ENCODE measurements at places on chromosomes 5 and 9.

DNA sequence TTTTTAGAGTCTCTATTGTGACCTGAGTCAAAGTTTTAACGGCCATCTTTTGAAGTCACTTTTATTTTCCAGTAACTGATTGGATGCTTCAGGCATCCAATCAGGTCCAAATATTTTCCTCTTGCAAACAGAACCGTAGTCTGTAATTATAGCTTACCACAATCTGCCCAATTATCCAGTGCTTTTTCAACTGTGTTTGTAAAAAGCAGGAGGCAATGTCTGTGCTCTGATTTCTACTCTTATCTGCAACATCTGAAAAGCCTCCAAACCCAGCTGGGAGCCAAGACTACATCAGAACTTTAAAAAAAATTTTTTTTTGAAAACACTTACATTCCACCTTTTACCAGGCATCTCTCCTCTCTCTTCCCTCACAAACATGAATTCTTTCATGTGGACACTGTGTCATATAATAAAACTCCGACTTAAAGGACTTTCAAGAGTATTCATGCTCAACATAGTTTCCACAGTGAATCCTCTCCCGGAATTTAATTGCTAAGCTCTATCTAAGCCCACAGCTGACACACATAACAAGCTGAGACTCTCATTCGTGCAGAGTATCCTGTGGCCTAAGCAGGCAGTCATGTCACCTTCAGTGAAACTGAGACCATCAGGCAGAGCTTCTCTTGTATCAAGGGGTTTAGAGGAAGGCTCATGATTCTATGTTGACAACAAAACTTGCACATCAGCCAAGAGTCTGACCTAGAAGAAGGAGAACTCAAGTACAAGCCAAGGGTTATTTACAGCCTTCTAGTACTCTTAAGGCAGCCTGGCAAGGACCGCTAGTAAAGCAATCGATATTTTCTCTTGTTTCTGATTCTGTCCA lies 272.7 kb downstream of the TLE1 start:
- DNase-seq = no peak

- DNase-seq = no peak
Measured at GRCh38 chr9:90114641-90115425, 510.0 kb downstream of the GADD45G start.

DNA sequence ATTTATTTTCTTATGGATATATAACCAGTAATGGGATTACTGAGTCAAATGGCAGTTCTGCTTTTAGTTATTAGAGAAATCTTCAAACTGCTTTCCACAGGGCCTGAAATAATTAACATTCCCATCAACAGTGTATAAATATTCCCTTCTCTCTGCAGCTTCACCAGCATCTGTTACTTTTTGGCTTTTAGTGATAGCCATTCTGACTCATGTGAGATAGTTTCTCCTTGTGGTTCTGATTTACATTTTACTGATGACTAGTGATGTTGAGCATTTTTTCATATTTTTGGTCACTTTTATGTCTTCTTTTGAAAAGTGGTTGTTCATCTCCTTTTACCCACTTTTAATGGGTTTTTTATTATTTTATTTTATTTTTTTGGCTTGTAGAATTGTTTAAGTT lies 1290.3 kb upstream of the CDH9 start:
- no peak for DNase-seq

DNA sequence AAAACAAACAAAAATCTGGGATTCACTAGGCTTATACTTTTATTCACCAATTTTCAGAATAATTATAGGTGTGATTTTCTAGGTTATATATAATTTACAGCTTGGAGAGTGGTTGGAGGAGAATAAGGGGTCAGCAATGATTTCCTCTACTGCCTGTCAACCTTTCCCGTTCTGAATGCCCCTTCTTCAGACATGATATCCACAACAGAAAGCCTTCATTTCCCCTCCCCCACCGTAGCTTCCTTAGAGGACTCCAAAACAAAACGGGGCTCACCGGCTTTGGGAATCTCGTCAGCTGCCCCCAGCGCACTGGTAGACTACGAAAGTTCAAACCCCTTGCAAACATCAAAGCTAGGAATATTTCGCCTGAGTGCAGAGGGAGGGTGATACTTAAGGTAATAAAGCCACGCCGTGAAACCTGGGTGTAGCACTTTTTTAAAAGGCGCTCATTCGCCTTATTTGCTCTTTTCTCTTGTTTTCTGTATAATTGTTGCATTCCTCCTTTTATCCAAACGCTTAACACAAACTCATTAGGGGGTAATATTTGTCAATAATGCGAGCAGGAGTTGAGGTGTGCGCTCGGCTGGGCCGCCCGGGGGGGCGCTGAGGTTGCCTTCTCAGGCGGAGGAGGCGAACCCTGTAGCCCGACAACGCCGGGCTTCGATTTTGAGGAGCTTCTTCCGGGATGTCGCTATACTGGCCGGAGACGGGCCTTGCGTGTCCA lies 2.4 kb downstream of the OTP start:
- DNase-seq = no peak

GRCh38 chr9:101369286-101369685 lies 15.5 kb downstream of the BAAT start:
- no peak for DNase-seq

- no peak for DNase-seq
Measured at GRCh38 chr5:69131304-69131703, 35.6 kb upstream of the CCNB1 start.

- no peak for DNase-seq
Measured at GRCh38 chr5:171496456-171496855, 77.0 kb downstream of the FGF18 start.

DNA sequence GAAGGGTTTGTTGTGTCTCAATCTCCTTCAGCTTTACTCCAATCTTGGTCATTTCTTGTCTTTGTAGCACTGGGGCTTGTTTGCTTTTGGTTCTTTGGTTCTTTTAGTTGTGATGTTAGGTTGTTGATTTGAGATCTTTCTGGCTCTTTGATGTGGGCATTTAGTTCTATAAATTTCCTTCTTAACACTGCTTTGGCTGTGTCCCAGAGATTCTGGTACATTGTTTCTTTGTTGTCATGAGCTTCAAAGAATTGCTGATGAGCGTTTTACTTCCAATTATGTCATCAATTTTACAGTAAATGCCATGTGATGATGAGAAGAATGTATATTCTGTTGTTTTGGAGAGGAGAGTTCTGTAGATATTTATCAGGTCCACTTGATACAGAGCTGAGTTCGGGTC lies 353.3 kb downstream of the MAN2A1 start:
- no peak for DNase-seq

GRCh38 chr9:3628239-3628638 lies 102.4 kb upstream of the RFX3 start:
- no peak for DNase-seq

- no peak for DNase-seq
Measured at GRCh38 chr9:124887832-124888231, 25.9 kb downstream of the ARPC5L start.

DNA sequence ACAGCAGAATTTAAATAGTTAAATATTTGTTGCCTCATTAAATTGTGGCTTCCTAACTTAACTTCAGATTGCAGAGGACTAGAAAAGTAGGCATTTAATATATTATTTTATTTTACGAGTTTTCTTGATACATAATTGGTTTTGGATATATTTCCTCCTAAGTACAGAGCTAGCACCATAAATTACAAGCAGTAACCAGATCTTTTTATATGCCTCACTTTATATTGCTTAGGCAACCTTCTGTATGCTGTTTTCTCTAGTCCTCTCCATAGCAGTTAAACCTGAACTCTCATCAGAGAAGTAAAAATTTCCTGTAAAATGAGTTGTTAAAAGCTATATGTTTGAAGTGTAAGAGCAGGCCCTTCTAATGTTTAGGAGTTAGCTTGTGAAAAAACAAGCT lies 144.2 kb downstream of the ZCCHC7 start:
- no peak for DNase-seq

GRCh38 chr5:57833489-57833888 lies 350.9 kb upstream of the ACTBL2 start:
- no peak for DNase-seq

DNA sequence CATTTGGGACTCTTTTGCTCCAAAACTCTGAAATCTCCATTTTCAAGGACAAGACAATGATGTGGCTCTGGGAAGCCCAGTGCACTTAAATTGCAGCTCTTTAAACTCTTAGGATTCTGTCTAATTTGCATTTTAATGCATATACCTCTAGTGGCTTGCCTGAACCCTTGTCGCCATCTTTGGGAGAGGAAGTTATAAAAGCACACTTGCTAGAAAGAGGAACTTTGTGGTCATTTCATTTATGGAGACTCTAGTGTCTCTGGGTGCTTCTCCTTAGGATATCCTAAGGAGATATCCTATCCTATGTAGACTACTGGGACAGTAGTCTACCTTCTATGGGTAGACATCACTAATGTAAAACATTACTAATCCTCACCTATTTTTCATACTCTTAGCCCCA lies 77.3 kb upstream of the SLC1A3 start:
- DNase-seq = peak; percentile 44

DNA sequence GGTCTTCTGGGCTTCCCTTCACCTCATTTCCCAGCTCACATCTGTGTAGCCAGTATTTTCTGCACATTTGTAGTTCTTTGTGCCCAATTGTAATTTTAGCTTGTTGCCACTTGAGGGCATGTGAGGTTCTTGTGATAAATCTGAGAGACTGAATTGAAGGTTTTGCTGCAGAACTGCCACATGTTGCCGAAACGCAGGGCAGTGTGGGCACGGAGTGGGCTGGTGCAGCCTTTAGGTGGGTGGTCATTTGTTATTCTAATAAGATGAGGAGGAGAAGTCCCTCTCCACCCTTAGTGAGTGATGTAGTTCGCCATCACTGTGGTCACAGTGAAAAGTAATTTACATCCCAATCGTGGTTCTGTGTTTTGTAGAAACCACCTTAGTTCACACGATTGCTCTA lies 21.2 kb downstream of the OTULIN start:
- peak; percentile 51 for DNase-seq

DNA sequence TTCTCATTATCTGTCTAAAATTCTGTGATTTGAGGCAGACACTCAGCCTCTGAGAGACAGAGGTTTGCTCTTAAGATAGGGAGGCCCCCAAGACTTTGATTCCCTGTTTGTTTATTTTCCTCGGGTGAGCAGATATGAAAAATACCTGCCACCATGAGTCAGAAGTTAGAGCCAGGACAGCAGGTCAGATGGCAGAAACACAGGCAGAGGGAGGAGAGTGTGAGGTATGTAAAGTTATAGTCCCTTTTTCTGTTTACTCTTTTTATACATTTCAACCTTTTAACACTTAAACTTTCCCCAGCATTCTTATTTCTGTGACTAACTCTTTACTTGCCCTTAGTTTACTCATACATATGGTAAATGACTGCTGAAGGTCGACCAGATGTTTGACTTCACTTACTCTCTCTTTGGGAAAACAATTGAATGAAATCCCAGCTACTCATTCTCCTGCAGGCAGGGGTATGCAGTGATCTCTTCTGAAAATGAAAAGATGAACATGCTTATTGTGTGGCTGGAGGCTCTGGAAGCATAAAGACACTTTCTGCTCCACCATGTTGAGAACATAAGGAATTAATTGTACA lies 383.8 kb downstream of the NTRK2 start:
- DNase-seq = no peak

GRCh38 chr5:119395080-119395836 lies 39.4 kb downstream of the TNFAIP8 start:
- DNase-seq = no peak

GRCh38 chr5:82405618-82406204 lies 127.6 kb upstream of the RPS23 start:
- DNase-seq = peak; percentile 63

- DNase-seq = no peak
Measured at GRCh38 chr5:14405706-14406553, 175.7 kb upstream of the OTULINL start.

DNA sequence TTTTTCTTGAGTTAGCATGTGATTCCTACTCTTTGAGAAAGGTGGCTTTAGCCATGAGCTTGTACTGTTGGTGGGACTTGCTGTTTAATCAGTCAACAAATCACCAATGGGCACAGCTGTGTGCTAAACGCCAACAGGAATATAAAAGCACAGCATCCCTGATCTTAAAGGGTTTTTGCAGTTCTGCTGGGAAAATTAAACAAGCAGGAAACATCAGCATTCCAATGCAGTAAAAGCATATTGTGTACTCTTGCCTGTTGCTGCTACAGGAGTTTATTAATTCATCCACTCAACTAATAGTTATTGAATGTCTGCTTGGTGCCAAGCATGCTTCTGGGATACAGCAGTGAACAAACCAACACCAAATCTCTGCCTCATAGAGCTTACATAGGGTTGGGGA lies 27.4 kb upstream of the F2RL1 start:
- no peak for DNase-seq

- DNase-seq = no peak
Measured at GRCh38 chr9:106700676-106701075, 162.3 kb upstream of the ZNF462 start.

GRCh38 chr5:155836089-155836803 lies 490.7 kb upstream of the SGCD start:
- DNase-seq = no peak

GRCh38 chr9:123251324-123251723 lies 17.1 kb downstream of the STRBP start:
- DNase-seq = no peak

- DNase-seq = no peak
Measured at GRCh38 chr5:6961837-6962635, 248.8 kb downstream of the TENT4A start.

- no peak for DNase-seq
Measured at GRCh38 chr9:34991607-34992375, 2.2 kb downstream of the DNAJB5 start.

GRCh38 chr5:170278611-170279458 lies 18.7 kb downstream of the LCP2 start:
- DNase-seq = peak; percentile 57

DNA sequence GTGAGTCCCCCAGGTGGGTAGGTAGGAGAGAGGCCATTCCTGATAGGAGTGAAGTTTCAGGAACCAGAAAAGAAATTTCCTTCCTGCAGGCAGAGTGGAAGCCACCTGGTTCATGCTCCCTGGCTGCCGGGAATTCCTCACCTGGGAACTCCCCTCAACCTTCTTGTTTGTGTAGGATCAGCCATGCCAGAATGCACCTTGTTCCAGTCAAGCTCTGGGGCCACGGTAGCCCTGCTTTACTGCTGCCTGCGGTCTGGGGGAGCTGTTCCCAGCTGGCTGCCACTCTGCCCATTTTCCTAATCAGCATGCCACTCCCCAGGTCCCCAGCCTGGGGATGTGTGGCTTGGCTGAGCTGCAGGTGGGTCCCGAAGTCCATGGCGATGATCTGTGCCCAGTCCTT lies 18.7 kb upstream of the B4GALT1 start:
- no peak for DNase-seq

- no peak for DNase-seq
Measured at GRCh38 chr5:170614065-170614490, 110.3 kb downstream of the KCNIP1 start.

GRCh38 chr5:159787837-159788236 lies 128.4 kb upstream of the ADRA1B start:
- no peak for DNase-seq

Data from suppressor macrophage treated with lipopolysaccharide for 4 hours (primary cell).